ENCODE measurements at places on chromosomes 12 and 14.

GRCh38 chr12:4700621-4701026 lies 19.6 kb upstream of the GALNT8 start:
- no peak for DNase-seq

- no peak for DNase-seq
These were observed 262.6 kb upstream of the BTG1 start for GRCh38 chr12:92408072-92408900.

- DNase-seq, result no peak
These were observed 18.8 kb upstream of the STRAP start for GRCh38 chr12:15863372-15863771.

- DNase-seq, result no peak
These were observed 14.0 kb upstream of the CRADD start for GRCh38 chr12:93663006-93663728.

DNA sequence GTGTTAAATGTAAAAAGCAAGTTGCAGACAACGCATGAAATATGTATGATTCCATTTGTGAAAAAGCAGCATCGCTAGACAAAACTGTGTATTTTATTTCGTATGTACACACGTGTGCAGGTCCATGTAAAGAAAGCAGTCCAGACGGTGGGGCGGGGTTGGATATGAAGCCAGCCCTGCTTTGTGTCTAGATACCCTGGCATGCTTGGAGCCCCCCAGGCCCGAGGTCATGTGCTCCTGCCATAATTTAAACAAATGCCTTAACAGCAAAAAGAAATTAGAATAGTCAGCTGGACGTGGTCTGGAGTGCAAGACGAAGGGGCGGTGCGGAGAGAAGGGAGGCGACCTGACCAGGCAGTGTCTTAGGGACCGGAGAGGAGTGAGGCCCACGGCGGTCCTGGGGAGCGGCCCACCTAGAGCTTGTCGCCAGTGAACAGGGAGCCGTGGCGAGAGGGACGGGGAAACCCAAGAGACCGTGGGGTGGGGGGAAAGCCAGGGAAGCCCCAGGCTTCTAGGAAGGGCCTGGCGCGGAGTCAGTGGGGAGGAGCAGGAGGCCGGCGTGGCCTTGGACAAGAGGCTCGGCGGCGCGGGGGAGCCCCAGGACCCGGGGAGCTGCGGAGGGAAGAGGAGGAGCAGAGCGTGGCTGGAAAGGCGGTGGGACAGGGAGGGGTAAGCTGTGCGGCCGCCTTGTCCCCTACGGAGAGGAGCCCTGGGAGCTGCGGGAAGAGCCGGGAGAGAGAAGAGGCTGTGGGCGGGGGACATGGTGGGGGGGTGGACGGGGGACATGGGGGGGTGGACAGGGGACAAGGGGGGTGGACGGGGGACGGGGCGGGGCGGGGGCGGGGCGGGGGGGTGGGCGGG lies 118.5 kb upstream of the C14orf180 start:
- DNase-seq, result no peak

DNA sequence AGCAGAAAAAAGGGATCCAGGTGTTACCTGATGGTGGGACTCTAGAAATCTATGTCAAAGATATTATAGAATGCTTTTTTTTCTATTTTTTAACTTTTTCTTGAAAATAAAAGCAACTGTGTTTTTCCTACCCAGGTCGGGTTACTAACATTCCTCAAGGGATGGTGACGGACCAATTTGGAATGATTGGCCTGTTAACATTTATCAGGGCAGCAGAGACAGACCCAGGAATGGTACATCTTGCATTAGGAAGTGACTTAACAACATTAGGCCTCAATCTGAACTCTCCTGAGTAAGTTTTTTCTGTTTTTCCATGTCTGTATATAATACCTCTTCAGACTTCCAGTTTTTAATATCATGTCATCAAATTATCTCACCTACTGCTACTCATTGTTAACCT lies 27.6 kb upstream of the KCNMB4 start:
- DNase-seq, result no peak

DNA sequence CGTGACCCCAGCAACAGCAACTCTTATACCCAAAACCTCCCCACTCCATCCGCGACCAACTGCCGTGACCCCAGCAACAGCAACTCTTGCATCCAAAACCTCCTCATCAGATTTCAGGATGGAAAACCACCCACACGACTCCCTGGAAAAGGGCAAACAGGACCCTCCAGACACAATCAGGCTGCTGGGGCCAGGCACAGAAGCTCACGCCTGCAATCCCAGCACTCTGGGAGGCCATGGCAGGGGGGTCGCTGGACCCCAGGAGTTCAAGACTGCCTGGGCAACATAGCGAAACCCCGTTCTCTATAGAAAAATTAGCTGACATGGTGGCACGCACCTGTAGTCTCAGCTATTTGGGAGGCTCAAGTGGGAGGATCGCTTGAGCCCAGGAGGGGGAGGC lies 19.7 kb downstream of the PGAM5 start:
- no peak for DNase-seq

DNA sequence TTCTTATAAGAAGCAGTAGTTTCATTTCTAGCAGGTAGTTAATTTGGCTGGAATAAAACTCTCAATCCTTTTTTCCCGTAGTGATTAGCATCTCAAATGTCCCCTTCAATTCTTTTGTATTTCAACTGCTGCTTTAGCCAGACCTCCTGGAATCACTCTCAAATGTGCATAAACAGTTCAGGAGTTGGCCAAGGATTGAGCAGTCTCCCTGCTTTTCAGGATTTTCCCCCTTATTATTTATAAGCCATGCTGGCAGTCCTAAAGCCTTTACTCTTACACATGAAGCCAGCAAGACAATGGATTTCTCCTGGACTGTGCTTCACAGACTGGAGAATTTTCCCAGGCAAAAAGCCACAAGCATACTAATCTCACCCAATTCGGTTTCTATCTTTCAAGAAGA lies 950.1 kb downstream of the VRK1 start:
- no peak for DNase-seq

GRCh38 chr14:100076606-100077005 lies 11.4 kb downstream of the EVL start:
- DNase-seq, result no peak

- peak; percentile 10 for DNase-seq
These were observed 93.8 kb downstream of the RFLNA start for GRCh38 chr12:124388679-124389137.

GRCh38 chr14:55075628-55076175 lies 24.3 kb downstream of the MAPK1IP1L start:
- DNase-seq, result no peak

DNA sequence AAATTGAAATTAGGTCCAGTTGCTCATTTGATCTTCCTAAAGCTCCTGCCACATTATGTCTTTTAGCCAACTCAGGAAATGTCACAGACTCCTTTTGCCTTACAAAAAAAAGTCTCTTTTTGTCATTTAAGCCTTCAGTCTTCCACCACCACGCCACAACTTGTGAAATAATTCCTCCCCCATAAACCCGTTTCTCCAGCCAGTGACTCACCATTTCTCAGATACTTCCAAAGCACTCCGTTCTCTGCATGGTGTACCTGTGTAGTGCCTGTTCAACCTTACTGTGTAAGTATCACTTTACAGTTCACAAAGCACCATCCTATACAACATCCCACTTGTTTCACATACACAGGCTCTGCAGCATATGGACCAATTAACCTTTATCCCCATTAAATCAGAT lies 139.5 kb upstream of the AEBP2 start:
- DNase-seq, result no peak
